ENCODE measurements at places on chromosomes 3 and 15.

DNA sequence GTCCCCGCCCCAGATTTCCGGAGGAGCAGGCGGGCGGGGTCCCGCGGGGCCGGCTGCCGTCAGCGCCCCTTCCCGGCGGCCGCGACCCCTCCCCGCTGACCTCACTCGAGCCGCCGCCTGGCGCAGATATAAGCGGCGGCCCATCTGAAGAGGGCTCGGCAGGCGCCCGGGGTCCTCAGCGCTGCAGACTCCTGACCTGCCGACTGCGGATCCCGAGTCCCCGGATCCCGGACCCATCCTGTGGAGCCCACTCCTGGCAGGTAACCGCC lies at the start of gene TRH:
TSS of gene TRH (plus strand) at position 157 of the 269 bp plus-strand sequence. CDS start 1,097 bp downstream, outside the sequence.
- DNase-seq: no peak

GRCh38 chr3:188659449-188660090 lies 505.6 kb downstream of the LPP start:
- no peak for DNase-seq

DNA sequence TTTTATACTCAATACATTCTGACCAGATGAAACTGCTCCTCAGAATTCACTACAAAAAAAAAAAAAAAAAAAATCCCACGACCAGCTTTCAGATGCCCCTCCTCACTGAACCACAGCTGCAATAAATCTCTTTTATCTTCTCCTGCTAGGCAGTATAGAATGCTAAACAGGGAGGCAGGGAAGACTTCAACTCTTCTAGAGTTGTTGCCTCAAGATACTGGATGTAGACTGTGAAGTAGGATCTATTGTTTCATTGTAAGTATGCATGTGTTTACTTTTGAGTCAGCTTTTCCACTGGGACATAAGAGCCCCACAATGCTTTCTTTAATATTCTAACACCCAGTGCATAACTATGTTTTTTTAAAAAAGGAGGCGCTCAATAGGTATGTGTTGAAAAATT lies 401.4 kb downstream of the TBL1XR1 start:
- DNase-seq: no peak

- DNase-seq: no peak
These were observed 598.6 kb upstream of the TBL1XR1 start for GRCh38 chr3:177795859-177796258.

DNA sequence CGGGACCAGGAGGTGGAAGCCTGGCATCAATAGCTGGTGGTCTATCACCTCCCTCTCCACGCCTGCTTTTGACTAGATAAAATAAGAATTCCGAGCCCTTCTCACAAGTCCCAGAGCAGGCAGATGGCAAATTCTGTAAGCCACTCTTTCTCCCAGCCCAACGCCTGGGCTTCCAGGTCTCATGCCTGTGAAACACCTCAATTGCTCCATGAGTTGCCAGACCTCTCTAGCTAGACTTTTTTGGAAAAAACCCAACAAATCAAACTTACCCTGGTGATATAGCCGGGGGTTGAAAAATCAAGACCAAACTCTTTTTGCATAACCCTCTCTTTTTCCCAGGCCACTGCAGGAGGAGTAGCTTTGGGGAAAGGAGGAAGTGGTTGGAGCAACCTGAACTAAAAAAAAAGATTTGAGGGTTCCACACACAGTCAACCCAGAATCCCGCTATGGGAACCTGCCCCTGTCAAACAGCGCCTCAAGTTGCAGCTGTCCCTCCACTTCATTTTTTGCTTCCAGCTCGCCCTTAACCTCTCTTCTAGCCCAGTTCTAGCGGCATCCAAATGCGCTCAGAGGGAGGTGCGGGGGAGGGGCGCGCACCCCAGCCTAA lies 7.0 kb downstream of the BHLHE40 start:
- DNase-seq: no peak

DNA sequence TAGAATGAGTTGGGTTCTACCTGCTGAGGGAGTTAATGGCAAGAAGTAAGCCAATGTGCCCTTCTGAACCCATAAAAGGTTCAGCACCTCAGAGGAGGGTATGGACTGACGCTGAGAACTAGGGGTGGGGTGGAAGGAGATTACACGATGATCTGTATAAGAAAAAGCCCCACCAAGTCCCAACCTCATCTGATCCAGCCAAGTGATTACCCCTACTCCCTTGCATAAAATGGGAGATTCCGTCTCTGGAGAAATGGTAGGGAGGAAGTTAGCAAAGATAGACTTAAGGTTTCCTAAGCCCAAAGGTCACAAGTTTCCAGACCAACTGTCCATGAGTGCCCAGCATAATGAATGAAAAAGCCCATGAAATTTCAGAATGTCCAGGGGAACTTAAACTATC lies 7.1 kb upstream of the DVL3 start:
- DNase-seq: no peak

DNA sequence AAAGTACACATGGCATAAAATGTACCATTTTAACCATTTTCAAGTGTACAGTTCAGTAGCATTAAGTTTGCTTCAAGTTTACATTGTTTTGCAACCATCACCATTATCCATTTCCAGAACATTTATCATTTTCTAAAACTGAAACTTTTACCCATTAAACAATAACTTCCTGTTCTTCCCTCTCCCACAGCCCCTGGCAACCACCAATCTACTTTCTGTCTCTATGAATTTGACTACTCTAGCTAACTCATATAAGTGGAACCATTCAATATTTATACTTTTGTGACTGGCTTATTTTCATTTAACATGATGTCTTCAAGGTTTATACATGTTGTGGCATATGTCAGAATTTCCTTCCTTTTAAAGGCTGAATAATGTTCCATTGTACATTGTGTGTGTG lies 19.9 kb downstream of the TMEM62 start:
- no peak for DNase-seq

DNA sequence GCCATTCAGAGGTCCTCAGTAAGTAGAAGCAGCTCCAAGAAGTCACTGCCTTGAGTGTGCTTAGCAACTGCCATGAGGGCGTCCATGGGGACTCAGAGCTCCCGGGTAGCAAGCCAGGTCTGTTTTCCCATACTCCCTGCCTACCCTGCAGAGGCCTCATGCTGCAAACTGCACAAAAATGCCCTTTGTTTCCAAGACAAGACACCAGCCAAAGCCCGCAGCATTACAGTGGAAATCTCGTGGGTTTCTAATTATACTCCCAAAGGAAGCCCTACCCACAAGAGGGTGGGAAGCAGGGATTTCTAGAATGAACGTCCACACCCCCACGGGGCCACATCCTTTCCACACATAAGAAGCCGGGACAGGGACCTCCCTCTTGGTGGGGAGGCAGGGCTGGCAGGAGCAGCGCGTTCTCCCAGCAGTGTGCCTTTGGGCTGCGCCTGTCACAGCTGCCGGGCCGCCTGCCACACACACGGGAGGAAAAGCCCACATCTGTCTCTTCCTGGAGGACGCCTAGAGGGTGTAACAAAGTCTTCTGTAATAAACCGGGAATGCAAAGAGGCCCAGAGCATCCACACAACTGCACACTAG lies 31.1 kb downstream of the FAM174B start:
- DNase-seq: no peak
